ENCODE measurements at places on chromosomes 11 and 22. TPM values are rescaled to one million over a fixed set of nuclear protein-coding genes. Genes with fewer than 3 reads are reported as not detected.

- peak; percentile 76 for DNase-seq
Measured at GRCh38 chr11:19259487-19260345, 19.0 kb upstream of the E2F8 start.

DNA sequence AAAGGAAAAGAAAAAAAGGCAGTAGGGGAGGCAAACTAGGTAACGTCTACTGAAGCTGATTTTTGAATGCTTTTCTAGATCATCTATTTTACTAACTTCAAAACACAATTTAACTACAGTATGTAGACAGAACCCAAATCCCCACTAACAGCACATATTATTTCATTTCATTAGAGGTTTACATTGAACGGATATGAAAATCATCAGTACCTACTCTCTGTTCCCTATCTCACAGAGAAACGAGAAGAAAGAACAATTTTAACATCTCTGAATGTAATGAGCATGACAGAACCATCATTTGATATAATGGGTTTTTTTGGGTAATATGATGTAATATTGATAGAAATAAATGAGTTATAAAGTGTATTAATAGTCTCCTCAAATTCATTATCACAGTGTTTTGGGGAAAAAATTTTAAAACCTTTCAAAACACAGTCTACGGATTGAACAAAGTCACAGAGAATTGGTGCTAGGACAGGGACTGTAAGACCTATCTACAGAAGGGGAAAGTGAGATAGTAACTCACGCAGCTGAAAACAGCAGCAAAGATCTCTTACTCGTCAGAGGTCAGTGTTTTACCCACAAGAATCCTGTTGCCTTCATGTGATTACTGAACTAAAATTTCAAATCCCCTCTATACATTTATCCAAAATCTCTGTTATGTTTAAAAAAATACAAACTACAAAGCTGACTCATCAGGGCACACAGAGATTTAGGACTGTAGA, 77.3 kb downstream of the ZBTB44 start:
- DNase-seq = no peak

DNA sequence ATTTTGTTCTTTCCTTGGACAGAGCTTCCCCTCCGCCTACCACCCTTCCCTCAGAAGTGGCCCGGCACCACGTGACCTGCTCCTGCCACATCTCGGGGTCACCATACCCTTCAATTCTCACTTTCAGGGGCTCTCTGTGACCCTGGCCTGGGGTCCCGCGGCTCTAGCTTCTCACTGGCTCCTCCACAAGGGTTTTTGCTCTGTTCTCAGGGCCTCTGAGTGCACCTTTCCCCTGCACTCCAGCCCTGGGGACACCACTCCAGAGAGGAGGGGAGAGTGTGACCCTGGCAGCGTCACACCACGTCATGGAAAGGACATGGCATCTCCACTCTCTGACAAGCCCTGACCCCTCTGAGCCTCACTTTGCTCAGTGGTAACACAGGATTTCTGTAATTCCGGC, 17.4 kb downstream of the POU2F3 start:
- DNase-seq = no peak

- no peak for DNase-seq
Measured at GRCh38 chr11:108351468-108351867, 115.9 kb downstream of the C11orf65 start.

- no peak for DNase-seq
Measured at GRCh38 chr22:35195821-35196220, 61.5 kb upstream of the HMGXB4 start.

- no peak for DNase-seq
Measured at GRCh38 chr22:43018615-43019014, 3.7 kb upstream of the PACSIN2 start.

DNA sequence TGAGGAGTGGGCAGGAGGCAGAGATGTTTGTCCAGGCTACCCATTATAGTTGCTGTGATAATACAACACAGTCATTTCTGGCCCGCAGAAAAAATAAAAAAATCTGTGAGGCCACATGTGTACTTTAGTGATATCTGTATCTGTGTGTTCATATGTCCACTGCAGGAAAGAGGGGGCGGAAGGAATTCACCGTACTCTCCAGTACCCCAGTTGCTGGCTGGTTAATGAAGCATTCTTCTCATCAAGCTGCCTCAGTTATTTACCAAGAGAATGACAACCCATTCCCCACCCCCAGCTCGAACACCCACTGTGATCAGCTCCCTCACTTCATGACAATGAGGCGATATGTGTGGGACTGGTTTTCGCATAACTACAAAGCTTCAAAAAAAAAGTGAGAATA, 309.3 kb downstream of the SOX6 start:
- DNase-seq = no peak

TNNI2 gene
- not detected for total RNA-seq

OR10A6 gene
- not detected for total RNA-seq

TMEM45B gene
- 6.3 TPM for total RNA-seq

Data from liver (tissue), 10 donors.